Right renal pelvis (tissue), 4 donors: ENCODE measurements at places on chromosomes 4 and X.

DNA sequence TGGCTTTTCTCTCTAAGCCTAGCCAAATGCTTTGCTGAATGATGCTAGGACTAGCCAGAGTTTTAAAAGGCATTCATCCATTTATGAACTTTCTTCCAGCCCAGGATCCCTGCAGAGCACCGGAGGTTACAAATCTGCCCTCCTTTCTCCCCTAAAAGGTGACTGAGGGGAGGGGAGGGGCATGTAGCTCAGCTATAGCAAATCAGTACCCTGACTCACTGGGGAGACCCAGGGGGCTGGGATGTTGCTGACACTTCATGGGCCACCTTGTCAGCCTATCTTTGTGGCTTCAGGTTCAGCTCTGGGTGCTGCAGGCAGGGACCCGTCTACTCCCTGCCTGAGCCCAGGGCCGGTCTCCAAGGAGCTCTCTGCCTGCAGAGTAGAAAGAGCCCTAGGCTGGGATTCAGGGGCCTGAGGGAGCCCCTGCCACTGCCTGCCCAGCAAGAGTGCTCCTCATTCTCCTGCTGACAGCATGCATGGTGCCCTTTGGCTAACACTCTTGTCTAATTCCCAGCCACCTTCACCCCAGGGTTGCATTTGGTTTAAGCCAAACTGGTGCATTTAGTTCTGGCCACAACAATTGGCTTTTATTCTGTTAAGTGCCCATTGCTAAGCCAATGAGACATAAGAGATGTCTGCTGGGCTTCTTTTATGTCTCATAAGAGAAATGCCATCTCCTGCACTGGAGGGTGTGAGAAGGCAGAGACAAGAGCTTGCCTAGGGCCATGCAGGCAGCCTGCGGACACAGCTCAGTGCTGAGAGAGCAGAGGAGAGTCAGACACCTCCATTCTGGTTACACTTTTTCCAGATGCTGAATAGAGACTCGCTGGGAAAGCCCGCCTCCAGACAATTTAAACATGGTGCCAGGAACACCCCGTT, 11.9 kb upstream of the UBA6 start:
- no peak for DNase-seq

GRCh38 chr4:145420595-145421214, 60.9 kb upstream of the SMAD1 start:
- DNase-seq: no peak

DNA sequence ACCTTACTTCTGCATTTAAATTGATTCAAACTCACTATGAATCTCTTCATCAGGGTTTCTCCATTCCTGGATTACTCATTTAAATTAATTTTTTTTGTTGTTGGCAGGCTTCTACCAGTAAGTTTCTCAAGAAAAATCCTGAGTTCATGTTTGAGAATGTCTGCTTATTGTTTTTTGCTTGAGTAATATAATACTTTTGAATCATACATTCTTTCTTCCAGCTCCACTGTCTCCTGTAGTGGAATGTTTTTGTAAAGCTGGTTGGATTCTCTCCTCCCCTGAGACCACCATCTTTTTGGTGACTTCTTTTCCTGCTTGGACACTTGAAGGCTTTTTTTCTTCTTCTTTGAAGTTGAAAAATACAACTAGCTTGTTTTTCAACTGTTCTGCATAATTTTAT, 4.3 kb upstream of the MID1IP1 start:
- DNase-seq: no peak

DNA sequence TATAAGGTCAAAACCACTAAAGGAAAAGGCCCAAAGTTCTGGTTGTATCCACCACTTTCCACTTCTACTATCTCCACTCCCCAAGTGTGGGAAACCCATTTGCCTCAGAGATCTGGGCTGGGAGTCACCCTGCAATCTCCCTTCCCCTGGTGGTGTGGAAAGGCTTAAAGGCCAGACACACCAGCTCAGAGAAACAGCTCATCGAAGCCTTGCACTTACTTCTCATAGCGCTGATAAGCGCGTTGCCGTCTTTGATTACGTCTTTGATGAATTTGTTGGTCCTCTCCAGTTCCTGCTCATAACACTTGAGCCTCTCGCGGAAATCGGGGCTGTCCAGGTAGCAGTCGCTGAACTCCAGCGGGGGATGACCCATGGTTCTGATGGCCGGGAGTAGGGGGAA, 647 bp downstream of the OPHN1 start:
- DNase-seq: no peak
